Stimulated activated CD4-positive, alpha-beta T cell treated with anti-CD3 and anti-CD28 coated beads, TNF-alpha, amount 100 ng/mL, for 24 hours (primary cell): ENCODE measurements at places on chromosomes 4 and X.

DNA sequence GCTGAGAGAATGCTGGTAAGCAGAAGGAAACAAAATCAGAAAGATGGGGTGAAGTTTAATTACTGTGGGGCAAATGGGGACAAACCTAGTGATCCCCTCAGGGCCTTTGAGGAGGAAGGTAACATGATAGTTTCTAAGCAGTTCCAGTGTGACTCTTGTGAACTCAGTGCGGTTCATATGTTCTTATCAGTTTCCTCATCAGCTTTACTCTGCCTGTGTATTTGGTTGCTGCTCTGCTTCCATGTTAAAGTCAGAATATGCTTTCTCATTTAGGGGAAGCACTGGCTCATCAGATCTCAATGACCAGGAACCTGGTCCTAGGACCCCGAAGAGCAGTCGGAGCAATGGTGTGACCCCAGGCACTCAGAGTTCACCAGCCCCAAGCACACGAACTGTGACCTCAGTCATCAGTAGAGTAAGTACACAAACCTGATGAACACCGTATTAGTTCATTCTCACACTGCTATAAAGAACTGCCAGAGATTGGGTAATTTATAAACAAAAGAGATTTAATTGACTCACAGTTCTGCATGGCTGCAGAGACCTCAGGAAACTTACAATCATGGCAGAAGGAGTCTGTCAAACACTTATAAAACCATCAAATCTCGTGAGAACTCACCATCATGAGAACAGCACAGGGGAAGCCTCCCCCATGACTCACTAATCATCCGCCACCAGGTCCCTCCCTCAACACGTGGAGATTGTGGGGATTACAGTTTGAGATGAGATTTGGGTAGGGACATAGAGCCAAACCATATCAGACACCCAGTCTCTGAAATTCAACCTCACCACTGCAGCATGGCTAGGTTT is 83.0 kb downstream of the SYTL5 start:
- DNase-seq = no peak

DNA sequence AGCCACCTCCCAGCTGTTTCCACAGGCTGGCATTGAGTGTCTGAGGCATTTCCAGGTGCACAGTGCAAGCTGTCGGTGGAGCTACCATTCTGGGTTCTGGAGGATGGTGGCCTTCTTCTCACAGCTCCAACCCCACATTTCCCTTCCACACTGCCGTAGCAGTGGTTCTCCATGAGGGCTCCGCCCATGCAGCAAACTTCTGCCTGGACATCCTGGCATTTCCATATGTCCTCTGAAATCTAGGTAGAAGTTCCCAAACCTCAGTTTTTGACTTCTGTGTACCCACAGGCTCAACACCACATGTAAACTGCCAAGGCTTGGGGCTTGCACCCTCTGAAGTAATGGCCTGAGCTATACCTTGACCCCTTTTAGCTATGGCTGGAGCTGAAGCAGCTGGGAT is 10.3 kb upstream of the FRMPD4 start:
- DNase-seq = no peak

GRCh38 chrX:29318012-29318411 is 730.8 kb downstream of the IL1RAPL1 start:
- no peak for DNase-seq

DNA sequence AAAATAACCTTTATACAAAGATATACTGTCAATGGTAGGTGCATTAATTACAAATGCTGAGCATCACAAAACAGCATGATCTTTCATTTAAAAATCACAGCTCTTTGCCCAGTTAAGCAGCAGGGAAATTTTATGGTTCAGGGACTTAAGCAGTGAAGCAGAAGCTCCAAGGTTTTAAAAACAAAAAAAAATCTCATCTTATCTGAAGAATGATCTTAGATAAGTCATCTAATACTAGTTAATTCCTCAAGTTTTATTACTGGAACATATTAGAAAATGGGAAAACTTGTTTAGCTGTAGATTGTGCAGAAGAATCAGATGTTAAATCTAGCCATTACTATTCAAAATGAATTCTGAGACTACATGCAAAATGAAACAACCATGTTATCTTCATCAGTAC is 289.9 kb downstream of the GASK1B start:
- DNase-seq = no peak

- DNase-seq = no peak
These were observed 245.2 kb upstream of the FSTL5 start for GRCh38 chr4:162409048-162409447.

- DNase-seq = no peak
These were observed 25.2 kb upstream of the ASMTL start for GRCh38 chrX:1477801-1478458.

DNA sequence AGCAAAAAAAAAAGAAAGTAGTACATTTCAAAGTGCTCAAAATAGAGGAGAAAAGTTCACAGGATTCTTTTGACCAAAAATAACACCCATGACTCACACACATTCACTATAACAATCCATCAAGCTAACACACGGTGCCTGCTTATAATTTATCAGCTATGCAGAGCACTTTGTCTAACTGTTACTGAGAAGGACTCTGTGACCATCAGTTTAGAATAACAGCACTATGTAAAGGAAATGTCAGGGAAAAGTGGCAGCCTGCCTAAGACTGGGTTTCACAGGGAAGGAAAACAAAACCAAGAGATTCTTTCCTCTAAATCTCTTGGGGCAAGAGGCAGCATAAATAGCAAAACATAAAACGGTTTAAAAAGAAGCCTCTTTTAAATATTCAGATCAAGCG is 54.8 kb downstream of the CCDC149 start:
- no peak for DNase-seq

DNA sequence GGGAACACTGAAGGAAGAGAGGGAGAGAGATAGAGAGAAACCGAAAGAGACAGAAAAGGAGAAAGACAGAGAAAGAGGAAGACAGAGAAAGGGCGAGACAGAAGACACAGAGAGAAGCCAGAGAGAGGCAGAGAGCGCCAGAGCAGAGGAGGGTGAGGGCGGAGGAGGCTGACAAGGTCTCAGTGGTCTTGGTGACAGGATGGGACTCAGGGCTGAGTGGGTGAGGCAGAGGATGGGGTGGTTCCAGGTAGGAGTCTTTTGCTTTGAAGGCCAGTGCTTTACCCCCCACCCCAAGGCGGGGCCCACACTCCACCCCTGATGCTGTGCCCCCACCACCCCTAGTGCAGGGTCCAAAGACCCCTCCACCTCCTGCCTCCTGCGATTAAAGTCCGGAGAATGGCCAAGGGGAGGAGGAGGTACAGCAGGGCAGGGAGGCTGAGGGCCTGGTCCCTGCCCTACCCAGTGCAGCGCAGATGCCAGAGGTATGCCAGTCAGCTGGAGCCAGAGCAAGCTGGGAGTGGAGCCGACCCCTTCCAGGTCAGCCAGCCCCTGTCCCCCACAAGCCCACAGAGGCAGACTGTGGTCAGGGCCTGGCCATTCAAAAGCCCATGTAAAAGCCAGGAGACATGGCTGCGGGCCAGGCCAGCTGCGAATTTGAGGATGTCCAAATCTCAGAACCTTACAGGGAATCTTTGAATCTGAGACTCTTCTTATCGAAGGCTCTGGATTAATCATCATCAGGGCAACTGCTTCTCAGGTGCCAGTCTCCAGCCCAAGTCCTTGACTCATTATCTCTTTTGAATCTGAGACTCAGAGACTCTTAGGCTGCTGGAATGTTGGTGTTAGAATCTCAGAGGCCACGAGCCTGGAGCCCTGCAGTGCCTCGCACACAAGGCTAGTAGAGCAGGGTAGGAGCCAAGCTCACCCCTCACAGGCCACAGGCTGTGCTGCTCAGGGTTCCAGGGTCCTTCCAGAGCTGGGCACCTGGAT is 758 bp downstream of the IQSEC2 start:
- no peak for DNase-seq

DNA sequence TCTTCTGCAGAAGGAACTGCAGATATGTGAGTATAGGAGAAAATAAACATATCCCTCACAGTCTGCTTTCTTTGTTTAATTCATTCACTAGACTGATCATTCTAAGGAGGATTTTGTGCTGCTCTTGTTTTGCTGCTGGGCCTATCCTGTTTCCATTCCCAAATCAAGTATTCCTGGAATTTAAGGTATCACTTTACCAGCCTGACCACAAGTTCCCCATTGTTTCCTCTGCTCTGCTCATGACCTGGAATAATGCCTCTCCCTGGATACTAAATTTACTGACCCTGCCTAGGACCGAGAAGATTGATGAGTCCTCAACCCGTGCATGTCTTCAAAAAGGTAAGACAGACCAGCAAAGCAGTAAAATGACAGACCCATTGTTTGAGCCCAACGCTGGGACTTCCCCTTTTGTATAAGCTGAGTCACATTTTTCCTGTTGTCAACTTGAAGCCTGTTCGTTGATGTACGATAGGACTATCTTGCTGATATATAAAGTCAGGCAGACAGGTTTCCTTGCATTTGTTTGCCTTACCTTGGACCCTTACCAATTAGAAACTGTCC is 85.5 kb upstream of the TET2 start:
- DNase-seq = no peak

DNA sequence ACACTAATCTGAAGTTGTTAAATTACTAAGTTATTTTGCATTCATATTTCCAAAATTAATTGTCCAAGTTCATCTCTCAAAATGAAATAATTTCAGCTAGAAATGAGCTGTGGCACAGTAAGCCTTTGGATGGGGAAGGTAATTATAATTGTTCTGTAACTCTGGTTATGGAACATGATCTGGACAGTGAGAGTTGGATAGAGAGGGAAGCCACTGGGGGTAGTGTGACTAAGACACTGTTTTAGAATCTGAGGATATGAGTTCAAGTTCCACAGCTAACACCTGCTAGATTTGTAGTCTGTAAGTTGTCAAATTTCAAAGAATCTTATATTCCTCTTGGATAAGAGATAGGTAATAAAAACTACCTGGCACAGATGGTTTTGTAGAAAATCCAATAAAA is 49.5 kb downstream of the DMD start:
- no peak for DNase-seq

DNA sequence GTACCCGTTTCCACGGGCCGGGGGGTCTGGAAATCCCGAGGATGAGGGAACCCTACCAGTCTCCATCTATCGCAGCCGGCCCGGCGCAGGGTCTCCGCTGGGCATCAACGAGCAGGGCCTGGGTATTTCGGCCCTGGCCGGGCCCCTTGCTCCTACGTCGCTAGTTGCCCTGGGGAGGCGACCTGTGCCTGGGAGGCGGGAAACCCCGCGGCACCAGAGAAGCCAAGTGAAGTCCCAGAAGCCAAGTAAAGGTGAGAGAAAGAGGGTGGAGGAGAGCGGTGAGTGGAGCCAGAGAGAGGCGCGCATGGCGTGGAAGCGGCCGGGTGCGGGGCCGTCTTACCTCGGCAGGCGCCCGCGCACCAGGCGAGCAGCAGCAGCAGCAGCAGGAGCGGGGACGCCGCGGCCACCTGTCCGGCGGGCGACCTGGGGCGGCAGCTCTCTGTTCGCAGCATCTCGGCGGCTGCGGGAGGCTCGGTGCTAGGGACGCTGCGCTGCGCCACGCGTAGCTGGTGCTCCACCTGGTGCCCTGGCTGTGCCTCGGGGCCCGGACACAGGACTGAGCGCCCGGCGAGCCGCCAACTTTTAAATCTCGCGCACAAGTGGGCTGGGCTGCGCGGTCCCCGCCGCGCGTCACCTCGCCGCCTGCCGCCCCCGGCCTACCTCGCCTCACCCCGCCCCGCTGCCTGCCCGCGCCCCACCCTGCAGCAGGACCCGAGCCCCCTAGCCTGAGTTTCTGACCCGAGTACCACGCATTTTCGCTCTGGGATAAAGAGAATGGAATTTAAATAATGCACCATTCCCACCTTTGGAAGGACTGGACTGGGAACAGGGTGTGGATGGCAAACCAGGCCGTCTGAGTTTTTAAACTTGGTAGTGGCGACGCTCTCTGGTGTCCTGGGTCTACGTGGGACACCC is at the start of gene NMU:
TSS of gene NMU (minus strand) at position 558 of the 915 bp plus-strand sequence. CDS start at position 452, 106 bp downstream.
- no peak for DNase-seq

- DNase-seq = no peak
These were observed 57.0 kb upstream of the PPP2R3B start for GRCh38 chrX:443536-444210.

DNA sequence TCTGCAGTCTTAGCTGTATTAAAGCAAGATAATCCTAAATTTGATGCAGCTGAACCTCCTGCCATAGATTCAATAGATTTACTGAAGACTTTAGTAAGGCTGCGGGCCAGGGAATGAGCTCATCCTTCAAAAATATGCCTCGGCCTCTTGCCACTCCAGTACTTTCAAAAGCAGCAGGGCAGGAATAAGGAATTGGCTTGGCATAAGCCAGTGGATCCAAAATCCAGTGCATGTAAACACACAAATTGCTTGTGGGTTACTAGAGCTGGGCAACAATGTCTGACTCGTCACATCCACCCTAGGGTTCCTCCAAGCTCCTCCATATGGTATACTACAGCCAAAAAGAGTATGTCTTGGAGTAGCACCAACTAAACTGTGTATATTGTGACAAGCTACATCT is 165.0 kb downstream of the AMELX start:
- DNase-seq = no peak

DNA sequence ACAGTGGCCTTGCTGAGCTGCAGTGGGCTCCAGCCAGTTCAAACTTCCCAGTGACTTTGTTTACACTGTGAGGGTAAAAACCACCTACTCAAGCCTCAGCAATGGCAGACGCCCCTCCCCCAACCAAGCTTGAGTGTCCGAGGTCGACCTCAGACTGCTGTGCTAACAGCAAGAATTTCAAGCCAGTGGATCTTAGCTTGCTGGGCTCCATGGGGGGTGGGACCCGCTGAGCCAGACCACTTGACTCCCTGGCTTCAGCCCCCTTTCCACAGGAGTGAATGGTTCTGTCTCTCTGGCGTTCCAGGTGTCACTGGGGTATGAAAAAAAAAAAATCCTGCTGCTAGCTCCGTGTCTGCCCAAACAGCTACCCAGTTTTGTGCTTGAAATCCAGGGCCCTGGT is 168.9 kb upstream of the INTU start:
- DNase-seq = no peak

DNA sequence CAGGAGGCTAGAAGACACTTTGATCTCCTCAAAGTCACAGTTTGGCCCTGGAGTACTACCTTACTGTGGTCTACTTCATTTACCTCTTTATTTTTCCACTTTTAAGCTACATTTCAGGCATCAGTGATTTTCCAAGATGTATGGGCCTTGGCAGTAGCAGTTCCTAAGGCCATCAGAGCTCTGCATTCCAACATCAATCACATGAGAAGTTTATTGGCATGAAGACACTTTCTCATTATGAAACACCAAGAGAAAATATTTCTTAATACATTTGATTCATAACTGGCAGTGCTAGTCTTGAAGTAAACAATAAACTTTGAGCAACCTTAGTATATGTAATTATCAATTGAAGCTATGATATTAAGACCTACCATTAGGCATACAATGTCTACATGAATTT is 178.1 kb downstream of the IL15 start:
- no peak for DNase-seq

GRCh38 chr4:156751486-156751885 is 220.1 kb downstream of the PDGFC start:
- DNase-seq = no peak

GRCh38 chr4:3208826-3209225 is 40.1 kb upstream of the MSANTD1 start:
- DNase-seq = no peak

DNA sequence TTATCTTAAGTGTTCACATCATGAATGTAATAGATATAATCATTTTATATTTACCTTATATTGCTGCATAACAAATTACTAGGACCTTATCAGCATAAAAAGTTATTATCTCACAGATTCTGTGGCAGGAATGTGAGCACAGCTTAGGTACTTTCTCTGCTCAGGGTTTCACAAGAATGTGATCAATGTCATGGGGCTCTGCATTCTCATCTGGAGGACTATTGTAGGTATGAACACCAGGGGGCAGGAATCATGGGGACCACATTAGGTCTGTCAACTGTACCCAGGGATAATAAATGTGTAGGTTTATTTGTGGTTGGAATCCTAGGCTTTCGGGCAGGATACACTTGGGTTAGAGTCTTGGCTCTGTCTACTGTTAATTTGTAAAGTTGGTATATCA is 519.2 kb downstream of the ARAP2 start:
- DNase-seq = no peak
